ENCODE measurements at places on chromosomes 12 and 14. TPM values are rescaled to one million over a fixed set of nuclear protein-coding genes. Genes with fewer than 3 reads are reported as not detected.

The ANP32D gene
- polyA plus RNA-seq: not detected

The SOAT2 gene
- not detected for polyA plus RNA-seq

The SDR9C7 gene
- polyA plus RNA-seq: not detected

The CKB gene
- 529 TPM for polyA plus RNA-seq

The ZFP36L1 gene
- 84.5 TPM for polyA plus RNA-seq

The TSHR gene
- not detected for polyA plus RNA-seq

DNA sequence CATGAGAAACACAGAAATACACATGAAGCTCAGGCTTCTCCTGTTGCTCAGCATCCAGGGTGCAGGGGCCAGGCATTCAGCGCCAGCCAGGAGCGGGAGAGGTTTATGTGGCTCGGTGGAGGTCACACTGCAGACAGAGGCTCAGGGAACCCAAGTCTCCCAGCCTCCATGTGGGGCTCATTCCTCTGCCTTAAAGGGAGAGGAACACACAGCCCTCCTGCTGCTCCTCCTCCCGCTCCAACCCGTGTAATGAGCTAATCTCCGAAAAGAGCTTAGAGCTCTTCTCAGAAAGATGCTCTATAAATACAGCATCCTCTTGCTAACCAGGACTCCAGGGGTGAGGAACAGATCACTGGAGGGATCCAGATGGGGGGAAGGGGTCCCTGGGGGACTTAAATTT lies 28.2 kb downstream of the FGF6 start:
- no peak for DNase-seq

- no peak for DNase-seq
Observed at GRCh38 chr12:5455045-5455444, 23.1 kb downstream of the NTF3 start.

DNA sequence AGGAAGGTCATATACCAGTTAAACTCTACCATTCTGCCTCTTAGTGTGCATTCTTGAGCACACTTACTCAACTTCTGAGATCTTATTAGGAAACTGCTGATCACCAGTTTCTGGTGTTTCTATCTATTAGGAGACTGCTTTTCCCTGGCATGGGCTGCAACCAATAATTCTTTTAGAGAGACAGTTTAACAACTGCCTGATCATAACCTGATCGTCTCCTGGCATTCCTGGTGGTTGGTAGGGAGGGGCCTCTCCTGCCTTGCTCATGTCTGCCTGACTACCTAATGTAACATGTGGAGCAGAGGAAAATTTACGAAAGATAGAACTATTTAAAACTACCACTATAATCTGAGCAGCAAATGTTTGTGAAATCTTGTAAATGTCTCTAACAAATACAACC lies 75.3 kb upstream of the MGAT4C start:
- DNase-seq: no peak

GRCh38 chr12:103824845-103825244 lies 16.2 kb downstream of the NT5DC3 start:
- DNase-seq: no peak

DNA sequence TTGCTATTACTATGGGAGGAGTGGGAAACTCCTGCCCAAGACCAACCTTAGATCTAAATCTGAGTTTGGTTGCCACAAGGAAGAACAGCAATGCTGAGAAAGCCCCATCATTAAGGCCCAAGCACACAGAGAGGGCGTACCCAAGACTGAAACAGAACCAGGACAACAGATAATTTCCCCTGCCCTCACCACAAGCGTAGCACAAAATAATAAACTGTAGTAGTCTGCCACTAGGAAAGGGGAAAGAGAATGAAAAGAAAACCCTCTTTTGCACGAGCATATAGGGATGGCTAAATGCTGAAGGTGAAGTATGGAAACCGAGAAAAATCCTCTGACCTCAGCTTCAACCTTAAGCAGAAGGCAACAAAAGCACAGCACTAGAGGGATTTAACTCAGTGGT lies 76.5 kb upstream of the DHRS4 start:
- no peak for DNase-seq

DNA sequence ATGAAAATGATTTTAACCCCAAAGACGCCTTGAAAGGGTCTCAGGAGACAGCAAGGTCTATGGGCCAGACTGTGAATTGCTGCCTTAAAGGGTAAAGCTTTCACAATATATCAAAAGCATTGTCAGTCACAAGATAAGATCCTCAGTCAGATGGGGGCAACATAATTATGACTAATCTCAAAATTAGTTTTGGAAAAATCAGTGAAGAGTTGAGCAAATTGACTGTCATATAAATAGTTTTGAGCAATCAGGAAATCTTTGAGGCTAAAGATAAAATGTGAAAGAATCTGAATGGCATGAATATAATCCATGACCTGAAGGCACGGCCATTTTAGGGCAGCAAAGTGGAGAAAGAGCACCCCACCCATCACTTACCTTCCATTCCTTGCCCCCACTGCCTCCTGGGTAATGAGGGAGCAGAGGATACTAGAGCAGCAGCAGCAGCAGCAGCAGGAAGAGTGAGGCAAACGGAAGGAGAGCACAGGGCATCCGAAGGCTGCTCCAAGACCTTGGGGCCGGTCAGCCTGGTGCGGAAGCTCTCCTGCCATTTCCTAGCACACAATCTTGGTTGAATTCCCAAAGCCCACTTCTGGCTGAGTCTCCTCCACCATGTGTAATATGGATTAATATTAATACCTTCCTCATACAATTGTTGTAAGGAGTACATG lies 7.0 kb downstream of the STON2 start:
- no peak for DNase-seq

DNA sequence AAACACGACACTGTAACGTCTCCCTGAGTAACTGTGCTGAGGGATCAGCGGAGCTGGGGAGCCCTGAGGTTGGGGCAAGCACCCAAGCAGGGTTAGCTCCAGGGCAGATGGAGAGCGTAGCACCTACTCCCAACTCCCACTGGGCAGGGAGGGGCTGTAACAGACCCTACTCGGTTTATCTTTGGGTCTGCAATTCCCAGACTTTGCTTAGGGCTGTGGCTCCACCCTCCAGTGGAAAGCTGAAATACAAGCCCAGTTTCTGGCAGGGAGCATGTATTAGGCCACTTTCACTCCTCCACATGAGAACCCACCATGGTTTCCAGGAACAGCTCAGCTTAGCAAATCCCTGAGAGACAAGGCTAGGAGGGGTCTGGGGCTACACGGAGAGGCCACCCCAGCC lies 17.3 kb upstream of the TC2N start:
- DNase-seq: no peak

DNA sequence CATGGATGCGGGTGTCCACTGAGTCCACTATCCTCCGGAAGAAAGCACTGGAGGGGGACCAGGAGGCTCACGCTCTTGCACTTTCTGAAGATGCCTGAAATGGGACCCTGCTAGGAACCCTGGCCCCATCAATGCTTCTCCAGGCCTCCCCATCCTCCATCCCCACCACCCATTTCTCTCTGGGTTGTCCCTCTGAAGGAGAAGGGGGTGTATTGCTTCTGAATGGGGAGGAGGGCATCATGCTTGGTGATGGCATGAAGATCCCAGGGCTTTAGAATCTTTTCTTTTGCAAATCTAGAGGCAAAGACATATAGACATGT lies 681 bp upstream of the JPH4 start:
- no peak for DNase-seq

DNA sequence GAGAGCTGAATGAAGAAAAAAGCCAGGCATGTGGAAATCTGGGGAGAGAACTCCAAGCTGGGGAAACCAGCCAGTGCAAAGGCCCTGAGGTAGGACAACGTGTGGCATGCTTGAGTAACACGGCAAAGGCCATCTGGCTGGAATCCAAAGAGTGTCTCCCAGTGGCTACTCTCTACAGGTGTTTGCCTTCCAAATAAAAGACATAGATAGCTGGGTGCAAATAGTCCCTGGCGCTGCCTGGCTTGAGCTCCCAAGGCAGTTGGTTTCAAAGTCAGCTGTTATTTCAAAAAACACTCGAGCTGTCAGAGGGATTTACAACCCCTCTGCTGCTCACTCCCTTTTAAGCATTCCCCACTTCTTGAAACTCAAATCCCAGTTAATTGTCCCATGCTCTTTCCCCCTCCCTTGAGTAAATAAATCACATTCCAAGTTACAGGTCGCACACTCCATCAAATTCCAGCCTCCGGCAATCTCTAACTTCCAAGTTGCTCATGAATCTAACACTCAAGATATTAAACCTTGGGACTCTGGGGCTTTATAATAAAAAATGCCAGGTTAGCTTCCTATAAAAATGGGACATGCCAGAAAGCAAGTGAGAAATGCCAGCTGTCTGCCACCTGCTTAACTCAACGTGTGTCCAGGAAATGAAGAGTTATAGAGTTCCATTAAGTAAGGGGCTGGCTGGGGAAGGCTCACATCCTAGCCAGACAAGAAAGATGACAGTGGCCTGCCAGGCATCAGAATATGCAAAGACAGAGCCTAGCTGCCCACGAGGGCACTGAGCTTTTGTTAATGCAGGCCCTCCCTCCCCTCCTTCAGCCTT lies 133.6 kb upstream of the NOS1 start:
- DNase-seq: no peak

- DNase-seq: no peak
Observed at GRCh38 chr12:59620326-59620725, 24.5 kb downstream of the SLC16A7 start.

DNA sequence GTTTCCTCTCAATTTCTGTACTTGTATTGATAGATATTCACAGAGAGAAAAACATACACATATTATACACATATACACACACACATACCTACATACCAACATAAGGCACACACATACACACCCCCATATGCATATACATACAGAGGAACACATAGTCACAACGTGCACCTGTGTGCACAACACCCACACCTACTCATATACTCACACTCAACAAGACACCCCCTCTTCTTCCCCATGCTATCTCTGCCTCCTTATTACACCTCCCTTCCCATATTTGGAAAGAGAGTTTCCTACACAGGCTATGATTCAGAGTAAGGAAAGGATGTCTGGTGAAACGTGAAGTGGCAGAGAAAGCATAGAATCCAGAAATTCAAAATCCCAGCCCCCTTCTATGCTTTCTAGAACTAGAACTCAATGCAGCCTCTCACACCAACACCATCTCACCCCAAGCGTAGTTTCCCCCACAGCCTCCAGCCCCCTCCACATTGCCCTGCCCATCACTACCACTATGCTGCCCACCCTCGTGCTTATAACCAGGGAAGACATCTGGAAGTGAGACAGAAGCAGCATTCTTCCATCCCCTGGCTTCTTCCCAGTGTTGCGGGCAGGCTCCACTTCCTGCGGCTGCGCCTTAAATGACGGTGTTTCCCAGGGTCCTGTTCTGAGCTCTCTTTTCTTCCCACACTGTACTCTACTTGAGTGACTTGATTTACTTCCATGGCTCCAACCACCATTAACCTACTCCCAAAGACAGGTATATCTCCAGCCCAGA lies 2.4 kb downstream of the RNASE8 start:
- no peak for DNase-seq

GRCh38 chr14:106455026-106455425 lies 928.6 kb downstream of the TMEM121 start:
- no peak for DNase-seq

GRCh38 chr12:109169262-109169661 lies 52.9 kb downstream of the ACACB start:
- no peak for DNase-seq

DNA sequence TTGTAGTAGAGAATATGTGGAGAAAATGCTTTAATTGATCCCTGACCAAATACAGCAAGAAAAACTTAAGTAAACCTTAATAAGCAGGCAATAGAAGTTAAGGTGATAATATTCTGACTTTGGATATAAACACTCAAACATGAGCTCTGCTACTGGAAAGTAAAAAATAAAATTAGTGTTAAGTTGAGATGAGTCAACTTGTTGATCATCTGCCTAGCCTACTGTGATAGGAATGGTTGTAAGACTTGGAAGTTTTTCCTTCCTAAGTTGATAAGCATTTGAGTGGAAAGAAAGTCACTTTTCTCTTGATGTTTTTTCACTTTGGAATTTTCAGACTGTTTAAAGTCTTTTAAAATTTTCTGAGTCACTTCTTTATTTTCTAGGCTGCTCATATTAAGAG lies 26.0 kb downstream of the ADIPOR2 start:
- DNase-seq: no peak

GRCh38 chr14:100348253-100348729 lies 25.2 kb downstream of the SLC25A47 start:
- DNase-seq: no peak

- no peak for DNase-seq
Observed at GRCh38 chr14:68191567-68192321, 372.2 kb downstream of the RAD51B start.

DNA sequence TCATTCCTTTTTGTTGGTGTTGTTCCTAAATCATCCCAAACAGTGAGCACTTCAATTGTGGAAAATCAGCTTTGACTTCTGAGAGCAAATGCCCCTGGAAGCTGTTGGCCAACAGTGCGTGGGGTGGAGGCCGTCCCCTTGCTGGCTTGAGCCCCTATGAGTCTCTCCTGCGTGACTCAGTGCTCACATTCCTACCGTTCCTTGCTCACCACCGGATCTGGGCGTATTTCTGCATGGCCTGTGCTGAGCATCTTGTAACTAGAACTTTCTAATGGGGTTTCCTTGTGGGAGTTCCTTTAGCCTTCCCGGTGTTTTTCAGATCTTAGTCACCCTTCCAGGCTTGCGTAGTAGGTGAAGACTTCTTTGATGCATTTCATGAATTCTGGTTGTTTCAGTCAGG lies 14.7 kb downstream of the SERPINA1 start:
- DNase-seq: no peak

DNA sequence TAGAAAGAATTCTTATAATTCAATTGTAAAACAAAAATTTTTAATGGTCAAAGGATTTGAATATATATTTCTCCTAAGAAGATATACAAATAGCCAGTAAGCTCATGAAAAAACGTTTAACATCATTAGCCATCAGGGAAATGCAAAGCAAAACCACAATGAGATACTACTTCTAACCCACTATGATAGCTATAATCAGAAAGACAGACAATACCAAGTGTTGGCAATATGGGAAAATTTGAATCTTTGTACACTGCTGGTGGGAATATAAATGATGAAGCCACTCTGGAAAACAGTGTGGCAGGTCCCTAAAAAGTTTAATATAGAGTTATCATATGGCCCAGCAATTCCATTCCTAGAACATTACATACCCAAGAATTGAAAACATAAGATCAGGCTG lies 25.4 kb downstream of the RALGAPA1 start:
- DNase-seq: no peak

DNA sequence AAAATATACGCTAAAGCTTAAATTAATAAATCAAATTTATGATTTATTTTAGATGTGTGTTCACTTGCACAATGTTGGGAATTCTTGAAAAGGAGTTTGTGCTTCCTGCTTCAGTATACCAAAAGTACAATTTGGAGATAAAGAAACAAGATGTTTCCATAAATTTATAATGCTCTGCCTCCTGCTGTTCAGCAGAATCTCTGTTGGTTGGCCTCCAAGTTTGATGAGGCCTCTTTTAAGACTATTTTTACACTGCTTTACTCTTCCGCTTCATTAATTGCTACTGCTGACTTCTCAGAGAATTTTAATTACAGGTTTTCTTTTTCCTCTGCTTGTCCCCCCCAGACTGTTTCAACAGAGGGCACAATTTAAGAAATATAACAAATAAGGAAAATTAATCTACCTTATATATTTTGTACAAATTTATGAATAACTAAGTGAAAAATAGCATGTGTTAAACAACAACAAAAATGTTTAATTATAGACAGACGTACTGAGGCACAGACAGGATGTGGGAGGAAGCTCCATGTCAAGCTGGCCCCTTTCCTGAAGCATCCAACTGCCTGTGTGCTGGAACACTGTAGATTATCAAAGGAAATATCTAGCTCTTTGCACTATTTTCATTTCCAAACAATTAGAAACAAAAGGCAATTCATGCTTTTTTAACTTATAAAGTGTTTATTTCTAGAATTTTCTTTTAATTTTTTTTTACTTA lies 83.9 kb downstream of the PIK3C2G start:
- DNase-seq: no peak

Measured in heart left ventricle (tissue), 16 donors.